ENCODE measurements at places on chromosomes 7 and 10. TPM values are rescaled to one million over a fixed set of nuclear protein-coding genes. Genes with fewer than 3 reads are reported as not detected.

The ITPRID1 gene
- total RNA-seq: not detected

The AKR1C2 gene
- total RNA-seq: 5.4 TPM

The MSMB gene
- total RNA-seq: not detected

DNA sequence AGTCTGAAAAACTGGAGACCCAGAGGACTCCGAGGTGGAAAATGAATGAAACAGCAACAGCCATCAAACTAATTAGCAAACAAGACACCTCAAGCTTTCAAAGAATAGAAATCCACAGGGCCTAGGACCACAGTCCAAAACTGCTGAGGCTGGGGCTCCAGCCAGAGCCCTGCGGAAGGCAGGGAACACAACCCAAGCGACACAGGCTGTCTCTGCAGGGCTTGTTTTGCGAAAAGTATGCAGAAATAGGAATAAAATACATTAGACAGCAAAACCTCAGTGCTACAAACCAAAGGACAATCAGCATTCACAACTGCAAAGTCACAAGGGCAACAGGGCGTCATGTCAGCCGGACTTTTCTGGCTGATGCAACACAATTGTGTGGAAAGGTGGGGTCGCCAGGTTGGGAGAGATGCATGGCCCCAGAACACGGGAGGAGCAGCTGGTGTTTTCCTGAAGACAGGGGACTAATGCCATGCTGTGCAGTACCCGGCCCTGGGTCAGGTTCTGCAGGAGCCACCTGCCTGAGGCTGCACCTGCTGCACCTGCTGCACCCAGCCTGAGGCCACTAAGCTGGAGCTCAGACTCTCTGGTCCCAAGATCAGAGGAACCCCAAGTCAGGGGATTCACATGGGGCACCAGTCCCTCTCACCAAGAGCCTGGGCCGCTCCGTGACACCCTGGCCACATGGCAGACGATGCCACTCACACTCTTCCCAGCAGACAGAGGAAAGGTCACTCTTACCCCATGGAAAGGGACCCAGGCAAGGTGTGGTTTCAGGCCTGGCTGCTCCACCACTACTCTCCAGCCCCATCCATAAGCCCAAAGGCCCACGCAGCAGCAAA, 74.2 kb downstream of the MAD1L1 start:
- H3K27me3 ChIP-seq: no peaks in the 10 kb centered on the region
- H3K27ac ChIP-seq: peak overlapping the region; percentile 97
- no peaks in the 10 kb centered on the region for H3K4me1 ChIP-seq
- peak; percentile 10 for DNase-seq

DNA sequence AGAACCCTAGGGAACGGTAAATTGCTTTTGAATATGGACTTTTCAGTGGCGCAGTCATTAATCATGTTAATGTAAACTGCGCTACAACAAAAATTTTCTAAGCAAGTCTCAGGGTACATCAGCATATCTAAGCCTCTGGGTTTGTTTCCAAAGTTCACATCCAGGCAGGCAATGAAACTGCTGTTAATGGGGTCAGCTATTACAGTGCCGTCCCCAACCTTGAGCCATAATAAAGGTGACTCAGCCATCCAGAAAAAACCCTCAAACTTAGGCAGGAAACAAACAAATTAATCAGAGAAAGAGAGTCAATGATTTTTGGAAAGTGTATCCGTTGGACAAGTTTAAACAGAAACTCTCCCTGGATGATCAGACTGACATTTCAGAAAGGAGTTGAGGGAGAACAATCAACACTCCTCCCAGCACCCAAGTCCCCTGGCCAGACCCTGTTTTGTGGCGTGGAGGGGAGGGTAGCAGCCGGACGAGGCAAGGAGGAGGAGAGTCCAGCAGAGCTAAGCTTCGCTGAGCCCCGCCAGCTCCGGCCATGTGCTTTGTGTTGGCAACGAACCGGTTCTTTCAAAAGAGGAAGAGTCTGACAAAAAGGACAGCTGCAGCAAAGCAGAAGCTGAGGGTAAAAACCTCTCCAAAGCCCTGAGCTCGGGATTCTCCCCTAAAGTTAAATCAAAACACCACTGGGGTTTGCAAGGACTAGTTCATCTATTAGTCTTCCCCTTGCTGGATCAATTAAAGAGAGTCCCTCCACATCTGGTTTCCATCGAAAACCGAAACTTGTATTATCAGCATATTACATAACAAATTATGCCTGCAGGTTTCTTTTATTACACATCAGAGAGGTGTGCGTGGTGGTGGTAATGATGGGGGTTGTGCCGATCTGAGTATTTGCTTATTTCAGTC, 3.6 kb downstream of the FAM53B start:
- no peaks in the 10 kb centered on the region for H3K36me3 ChIP-seq
- no peak overlapping the region for H3K4me3 ChIP-seq
- H3K27me3 ChIP-seq: no peaks in the 10 kb centered on the region
- DNase-seq: peak; percentile 77
- peak overlapping the region; percentile 92 for H3K27ac ChIP-seq

DNA sequence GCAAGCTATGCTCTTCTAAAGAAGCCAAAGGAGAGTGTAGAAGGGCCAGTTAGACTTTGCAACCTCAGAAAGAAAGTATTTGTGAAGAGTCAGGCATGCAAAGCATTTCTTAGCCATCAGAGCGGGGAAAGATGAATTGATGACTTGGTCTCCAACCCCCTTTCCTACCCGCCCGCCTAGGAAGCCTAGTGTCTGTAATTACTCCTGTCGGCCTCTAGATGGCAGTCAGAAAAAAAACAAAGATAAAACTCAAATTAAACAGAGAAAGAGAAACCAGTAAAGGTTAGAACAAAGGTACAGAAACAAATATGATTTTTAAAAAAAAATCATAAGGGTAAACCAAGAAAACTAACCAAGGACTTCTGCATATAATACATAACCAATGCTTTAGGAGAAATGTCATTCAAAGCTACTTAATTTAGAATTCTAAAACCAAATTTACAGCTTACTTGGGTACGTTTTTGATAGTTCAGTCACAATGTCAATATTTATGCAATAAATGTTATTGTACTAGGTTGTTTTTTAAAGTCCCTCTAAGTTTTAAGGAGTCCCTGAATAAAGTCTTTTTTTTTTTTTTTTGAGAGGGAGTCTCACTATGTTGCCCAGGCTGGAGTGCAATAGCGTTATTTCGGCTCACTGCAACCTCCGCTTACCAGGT, 97.6 kb downstream of the LYZL1 start:
- H3K36me3 ChIP-seq: no peaks in the 10 kb centered on the region
- no peak overlapping the region for H3K27ac ChIP-seq
- H3K27me3 ChIP-seq: no peaks in the 10 kb centered on the region
- no peak overlapping the region for H3K4me3 ChIP-seq
- no peaks in the 10 kb centered on the region for H3K4me1 ChIP-seq
- no peak for DNase-seq

DNA sequence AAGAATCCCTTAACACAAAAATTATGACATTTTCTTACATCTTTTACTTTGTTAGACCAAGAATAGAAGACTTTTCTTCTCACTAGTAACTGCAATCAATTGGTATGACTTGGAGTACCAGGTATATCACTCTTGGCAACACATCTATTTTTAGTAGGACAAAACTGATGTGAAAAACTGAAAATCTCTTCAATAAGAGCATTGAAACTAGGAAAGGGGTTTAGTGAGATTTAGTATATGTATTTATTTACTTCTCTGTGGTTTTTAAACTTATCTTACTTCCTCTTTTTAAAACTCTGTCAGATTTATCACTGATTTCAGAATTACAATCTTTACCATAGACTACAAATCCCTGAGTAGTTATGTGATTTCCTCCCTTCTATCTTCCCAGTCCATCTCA, 366.2 kb downstream of the PCDH15 start:
- H3K36me3 ChIP-seq: no peaks in the 10 kb centered on the region
- no peak overlapping the region for H3K4me3 ChIP-seq
- no peak for DNase-seq
- H3K4me1 ChIP-seq: no peaks in the 10 kb centered on the region

DNA sequence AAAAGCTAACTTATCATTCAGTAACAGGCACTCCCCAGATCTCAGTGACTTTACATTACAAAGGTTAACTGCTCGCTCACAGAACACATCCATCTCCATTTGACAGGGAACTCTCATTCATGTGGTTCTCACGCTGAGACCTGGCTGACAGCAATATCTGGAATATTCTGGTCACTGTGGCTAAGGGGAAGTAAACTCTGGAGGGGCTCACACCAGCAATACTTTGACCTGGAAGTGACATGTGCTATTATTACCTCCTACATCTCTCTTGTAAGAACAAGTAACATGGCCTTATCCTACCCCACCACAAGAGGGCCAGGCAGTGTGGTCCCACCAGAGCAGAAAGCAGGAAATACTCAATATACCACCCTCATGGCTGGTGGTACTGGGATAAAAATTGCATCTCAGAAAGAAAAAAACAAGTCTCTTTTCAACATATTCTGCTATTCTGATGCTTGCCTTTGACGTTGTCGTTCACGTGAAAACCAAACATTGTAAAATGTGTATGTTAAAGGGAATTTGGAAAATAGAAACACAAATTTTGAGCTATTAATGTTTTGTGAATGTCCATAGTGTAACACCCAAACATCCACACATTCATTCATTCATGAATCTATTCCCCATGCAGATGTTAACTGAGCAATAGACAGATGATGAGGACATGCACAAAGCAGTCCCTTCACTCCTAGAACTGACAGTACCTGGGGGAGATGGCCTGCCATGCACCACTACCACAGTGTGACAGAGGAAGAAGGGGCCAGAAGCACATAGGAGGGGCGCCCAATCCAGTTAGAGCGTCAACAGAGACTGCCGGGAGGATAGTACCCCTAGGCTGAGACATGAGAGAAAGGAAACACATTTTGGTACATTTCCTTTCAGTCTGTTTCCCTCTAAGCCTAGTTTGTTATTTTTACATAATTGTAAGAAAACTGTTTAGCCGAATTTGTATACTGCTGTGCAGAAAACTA, 166.0 kb upstream of the SP4 start:
- H3K27me3 ChIP-seq: no peaks in the 10 kb centered on the region
- H3K4me3 ChIP-seq: no peak overlapping the region
- no peaks in the 10 kb centered on the region for H3K36me3 ChIP-seq
- no peak for DNase-seq

DNA sequence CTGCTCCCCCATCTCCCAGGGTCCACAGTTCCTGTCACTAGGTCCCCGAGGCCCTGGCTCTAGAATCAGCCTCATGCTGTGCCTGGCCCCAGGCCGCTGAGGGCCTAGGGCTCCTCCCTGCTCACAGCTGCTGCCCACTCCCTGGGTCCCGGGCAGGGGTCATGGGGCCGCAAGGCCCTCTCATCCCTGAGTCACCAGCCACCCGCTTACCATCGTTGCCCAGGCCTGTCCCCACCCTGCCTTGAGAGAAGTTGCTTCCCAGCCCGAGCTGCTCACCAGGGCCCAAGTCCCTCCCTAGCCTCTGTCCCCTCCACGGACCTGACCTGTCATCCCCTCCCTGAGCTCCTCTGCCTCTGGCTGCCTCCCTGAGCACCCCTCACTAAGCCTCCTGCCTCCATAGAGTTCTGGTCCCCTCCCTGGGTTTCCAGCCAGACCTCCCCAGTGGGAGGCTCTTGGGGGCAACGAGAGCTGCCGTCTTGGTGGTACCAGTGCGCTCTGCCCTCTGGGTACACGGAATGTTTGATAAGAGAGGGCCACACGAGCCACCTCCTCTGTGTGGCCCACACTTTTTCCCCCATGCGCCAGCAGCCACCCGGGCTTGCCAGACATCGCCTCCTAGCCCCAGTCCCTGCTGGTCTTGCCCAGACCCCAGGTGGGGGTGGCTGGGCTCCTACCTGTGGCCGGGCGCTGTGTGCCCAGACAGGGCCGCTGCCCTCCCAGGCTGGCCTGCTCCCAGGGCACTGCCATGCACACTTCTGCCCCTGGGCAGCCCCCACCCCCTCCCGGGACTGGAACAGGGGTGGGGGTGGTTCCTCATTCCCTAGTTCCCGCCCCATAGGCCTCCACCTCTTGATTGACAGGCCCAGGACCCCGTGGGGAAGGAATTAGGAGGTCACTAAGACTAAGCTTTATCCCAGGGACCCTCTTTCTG, 21.3 kb downstream of the MLXIPL start:
- H3K4me3 ChIP-seq: no peak overlapping the region
- H3K27me3 ChIP-seq: no peaks in the 10 kb centered on the region
- no peaks in the 10 kb centered on the region for H3K4me1 ChIP-seq
- H3K36me3 ChIP-seq: no peaks in the 10 kb centered on the region

- DNase-seq: peak; percentile 26
- H3K4me1 ChIP-seq: peaks cover 28% of the 10 kb centered on the region
- no peak overlapping the region for H3K27ac ChIP-seq
- H3K27me3 ChIP-seq: no peaks in the 10 kb centered on the region
Observed at GRCh38 chr7:2640482-2640830, 8.7 kb downstream of the TTYH3 start.

DNA sequence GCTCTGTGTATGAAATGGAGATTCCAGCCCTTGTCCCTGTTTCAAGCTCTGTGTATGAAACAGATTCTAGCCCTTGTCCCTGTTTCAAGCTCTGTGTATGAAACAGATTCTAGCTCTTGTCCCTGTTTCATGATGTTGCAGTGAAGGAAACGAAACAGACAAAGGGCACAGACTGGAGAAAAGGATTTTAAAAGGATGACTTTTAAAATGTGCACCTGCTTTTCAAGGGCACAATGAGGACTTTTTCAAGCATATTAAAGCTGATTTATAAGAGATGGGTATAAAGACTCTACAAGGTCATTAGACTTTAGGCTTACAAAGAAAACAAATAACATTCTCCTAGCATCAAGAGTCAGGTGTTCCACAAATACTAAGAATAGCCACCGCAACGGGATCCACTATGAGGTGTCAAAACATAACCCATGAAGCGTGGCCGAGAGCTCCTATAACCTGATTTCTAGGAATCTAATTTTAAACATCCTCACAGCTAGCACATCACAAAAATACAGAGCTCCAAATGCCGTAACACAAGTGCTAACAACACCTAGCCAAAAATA, 29.0 kb downstream of the DIP2C start:
- no peak overlapping the region for H3K4me3 ChIP-seq
- H3K27me3 ChIP-seq: no peaks in the 10 kb centered on the region
- no peaks in the 10 kb centered on the region for H3K36me3 ChIP-seq
- H3K4me1 ChIP-seq: peaks cover 6% of the 10 kb centered on the region

GRCh38 chr7:50591098-50591479, 25.9 kb upstream of the DDC start:
- H3K27me3 ChIP-seq: no peaks in the 10 kb centered on the region
- H3K36me3 ChIP-seq: no peaks in the 10 kb centered on the region
- DNase-seq: no peak
- no peaks in the 10 kb centered on the region for H3K4me1 ChIP-seq

GRCh38 chr10:11535346-11535959, 76.0 kb downstream of the USP6NL start:
- H3K4me1 ChIP-seq: no peaks in the 10 kb centered on the region
- no peaks in the 10 kb centered on the region for H3K36me3 ChIP-seq
- no peak overlapping the region for H3K27ac ChIP-seq
- DNase-seq: no peak
- no peaks in the 10 kb centered on the region for H3K27me3 ChIP-seq

All from uterus (tissue), 4 donors.